ENCODE measurements at places on chromosomes 2 and 18.

- no peak for DNase-seq
Measured at GRCh38 chr2:204436230-204436629, 109.0 kb upstream of the PARD3B start.

GRCh38 chr2:134625311-134625710 lies 93.5 kb downstream of the TMEM163 start:
- no peak for DNase-seq

DNA sequence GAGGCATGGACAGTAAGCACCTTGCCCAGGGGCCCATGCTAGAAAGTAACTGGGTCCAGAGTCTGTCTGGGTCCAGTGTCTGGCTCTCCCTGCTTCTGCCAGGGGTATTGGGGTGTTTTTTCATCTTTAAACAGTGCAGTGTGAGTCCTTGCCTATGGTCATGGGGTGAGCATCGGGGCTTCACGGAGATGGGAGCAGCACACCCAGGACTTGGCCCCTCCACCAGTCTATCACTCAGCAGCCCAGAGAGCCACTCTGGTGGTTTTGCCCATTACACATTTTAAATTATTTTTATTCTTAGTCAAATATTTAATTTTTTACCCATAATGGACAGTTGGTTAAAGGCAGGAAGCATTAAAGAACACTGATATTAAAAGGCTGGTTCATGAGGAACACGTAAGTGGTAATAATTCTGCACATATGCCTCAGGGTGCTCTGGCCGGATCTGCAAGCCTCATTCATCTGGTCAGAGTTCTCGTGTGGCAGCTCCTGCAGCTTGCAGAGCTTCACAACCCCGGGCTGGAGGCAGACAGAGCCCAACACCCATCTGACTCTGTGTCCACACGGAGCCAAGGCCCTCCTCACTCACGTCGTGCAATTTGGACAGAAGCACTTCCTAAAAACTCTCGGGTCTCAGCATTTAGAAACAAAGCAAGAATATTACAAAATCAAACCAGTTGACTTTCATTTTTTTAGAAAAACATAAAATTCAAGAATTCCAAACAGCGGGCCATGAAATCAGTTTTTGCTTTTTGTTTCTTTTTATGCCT lies 204.1 kb downstream of the CTIF start:
- DNase-seq = no peak

- no peak for DNase-seq
Measured at GRCh38 chr2:88626171-88627054, 851 bp downstream of the EIF2AK3 start.

- no peak for DNase-seq
Measured at GRCh38 chr2:49569176-49569575, 414.9 kb upstream of the FSHR start.
